ENCODE measurements at places on chromosomes 4 and X.

GRCh38 chrX:99469439-99469838 is 940.6 kb downstream of the PCDH19 start:
- DNase-seq = no peak
- no peaks in the 10 kb centered on the region for H3K36me3 ChIP-seq
- H3K27me3 ChIP-seq = no peaks in the 10 kb centered on the region
- no peaks in the 10 kb centered on the region for H3K4me1 ChIP-seq

GRCh38 chr4:6281436-6282313 is 12.0 kb downstream of the WFS1 start:
- no peak for DNase-seq
- H3K4me1 ChIP-seq = peaks cover 41% of the 10 kb centered on the region
- no peaks in the 10 kb centered on the region for H3K27me3 ChIP-seq
- no peak overlapping the region for H3K4me3 ChIP-seq

- no peaks in the 10 kb centered on the region for H3K4me1 ChIP-seq
- no peaks in the 10 kb centered on the region for H3K36me3 ChIP-seq
- no peak for DNase-seq
- no peaks in the 10 kb centered on the region for H3K27me3 ChIP-seq
Measured at GRCh38 chrX:68807818-68808217, 21.0 kb upstream of the EFNB1 start.

DNA sequence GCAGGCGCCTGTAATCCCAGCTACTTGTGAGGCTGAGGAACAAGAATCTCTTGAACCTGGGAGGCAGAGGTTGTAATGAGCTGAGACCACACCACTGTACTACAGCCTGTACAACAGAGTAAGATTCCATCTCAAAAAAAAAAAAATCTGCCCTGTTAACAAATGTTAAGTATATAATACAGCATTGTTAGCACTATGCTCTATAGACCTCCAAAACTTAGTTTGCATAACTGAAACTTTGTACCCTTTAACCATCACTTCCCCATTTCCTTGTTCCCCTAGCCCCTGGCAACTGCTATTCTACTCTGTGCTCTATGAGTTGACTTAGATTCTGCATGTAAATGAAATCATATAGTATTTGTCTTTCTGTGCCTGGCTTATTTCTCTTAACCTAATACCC is 76.7 kb downstream of the TAB3 start:
- H3K27ac ChIP-seq = no peak overlapping the region
- no peak overlapping the region for H3K4me3 ChIP-seq
- DNase-seq = no peak
- H3K27me3 ChIP-seq = no peaks in the 10 kb centered on the region
- H3K4me1 ChIP-seq = no peaks in the 10 kb centered on the region

- no peak overlapping the region for H3K27ac ChIP-seq
- no peak for DNase-seq
- no peaks in the 10 kb centered on the region for H3K36me3 ChIP-seq
- H3K4me3 ChIP-seq = no peak overlapping the region
Measured at GRCh38 chr4:144489831-144490230, 156.1 kb upstream of the HHIP start.

GRCh38 chr4:156946516-156947424 is 24.8 kb downstream of the PDGFC start:
- H3K27ac ChIP-seq = peak overlapping the region; percentile 41
- no peaks in the 10 kb centered on the region for H3K36me3 ChIP-seq
- peaks cover 60% of the 10 kb centered on the region for H3K4me1 ChIP-seq
- no peaks in the 10 kb centered on the region for H3K27me3 ChIP-seq

DNA sequence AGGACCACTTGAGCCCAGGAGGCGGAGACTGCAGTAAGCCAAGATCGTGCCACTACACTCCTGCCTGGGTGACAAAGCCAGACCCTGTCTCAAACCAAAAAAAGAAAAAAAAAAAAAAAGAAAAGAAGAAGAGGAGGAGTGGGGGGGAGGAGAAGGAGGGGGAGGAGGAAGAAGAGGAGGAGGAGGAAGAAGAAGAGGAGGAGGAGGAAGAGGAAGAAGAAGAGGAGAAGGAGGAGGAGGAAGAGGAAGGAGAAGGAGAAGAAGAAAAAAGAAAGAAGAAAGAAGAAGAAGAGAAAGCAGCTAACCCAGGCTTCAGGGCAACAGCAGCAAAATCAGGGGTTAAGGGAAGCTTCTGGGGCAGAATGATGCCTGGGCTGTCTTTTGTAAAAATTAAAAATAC is 27.5 kb downstream of the VMA21 start:
- H3K4me1 ChIP-seq = no peaks in the 10 kb centered on the region
- H3K4me3 ChIP-seq = no peak overlapping the region
- no peaks in the 10 kb centered on the region for H3K36me3 ChIP-seq
- DNase-seq = no peak

DNA sequence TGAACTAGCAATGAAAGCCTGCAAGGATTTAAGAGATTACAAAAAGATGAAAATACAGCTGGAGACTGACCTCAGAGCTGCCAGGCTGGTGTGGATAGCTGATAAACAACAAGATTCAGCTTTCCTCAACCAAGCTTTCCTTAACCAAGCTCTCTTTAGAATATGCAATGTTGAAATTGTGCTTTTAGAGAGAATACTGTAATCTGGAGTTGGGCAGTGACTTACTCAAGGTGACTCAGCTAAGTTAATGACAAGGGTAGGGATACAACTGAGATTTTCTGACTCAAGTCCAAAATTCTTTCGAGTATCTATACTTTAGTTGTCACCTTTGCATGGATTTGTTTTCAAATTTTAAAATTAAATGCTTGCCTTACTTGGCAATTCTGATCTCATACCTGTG is 98.0 kb downstream of the AMMECR1 start:
- no peaks in the 10 kb centered on the region for H3K27me3 ChIP-seq
- H3K4me1 ChIP-seq = no peaks in the 10 kb centered on the region
- no peak overlapping the region for H3K27ac ChIP-seq
- no peak for DNase-seq
- no peaks in the 10 kb centered on the region for H3K36me3 ChIP-seq
- no peak overlapping the region for H3K4me3 ChIP-seq

GRCh38 chrX:134679644-134680043 is 21.4 kb upstream of the PLAC1 start:
- H3K27me3 ChIP-seq = no peaks in the 10 kb centered on the region
- DNase-seq = no peak
- no peak overlapping the region for H3K27ac ChIP-seq
- no peak overlapping the region for H3K4me3 ChIP-seq

GRCh38 chr4:47238667-47239066 is 207.3 kb downstream of the GABRB1 start:
- no peaks in the 10 kb centered on the region for H3K27me3 ChIP-seq
- no peaks in the 10 kb centered on the region for H3K4me1 ChIP-seq
- no peak overlapping the region for H3K27ac ChIP-seq
- H3K36me3 ChIP-seq = no peaks in the 10 kb centered on the region

- no peak overlapping the region for H3K4me3 ChIP-seq
- H3K36me3 ChIP-seq = no peaks in the 10 kb centered on the region
- no peaks in the 10 kb centered on the region for H3K4me1 ChIP-seq
- no peak overlapping the region for H3K27ac ChIP-seq
- H3K27me3 ChIP-seq = no peaks in the 10 kb centered on the region
Measured at GRCh38 chr4:122625156-122625555, 4.3 kb upstream of the IL21 start.

DNA sequence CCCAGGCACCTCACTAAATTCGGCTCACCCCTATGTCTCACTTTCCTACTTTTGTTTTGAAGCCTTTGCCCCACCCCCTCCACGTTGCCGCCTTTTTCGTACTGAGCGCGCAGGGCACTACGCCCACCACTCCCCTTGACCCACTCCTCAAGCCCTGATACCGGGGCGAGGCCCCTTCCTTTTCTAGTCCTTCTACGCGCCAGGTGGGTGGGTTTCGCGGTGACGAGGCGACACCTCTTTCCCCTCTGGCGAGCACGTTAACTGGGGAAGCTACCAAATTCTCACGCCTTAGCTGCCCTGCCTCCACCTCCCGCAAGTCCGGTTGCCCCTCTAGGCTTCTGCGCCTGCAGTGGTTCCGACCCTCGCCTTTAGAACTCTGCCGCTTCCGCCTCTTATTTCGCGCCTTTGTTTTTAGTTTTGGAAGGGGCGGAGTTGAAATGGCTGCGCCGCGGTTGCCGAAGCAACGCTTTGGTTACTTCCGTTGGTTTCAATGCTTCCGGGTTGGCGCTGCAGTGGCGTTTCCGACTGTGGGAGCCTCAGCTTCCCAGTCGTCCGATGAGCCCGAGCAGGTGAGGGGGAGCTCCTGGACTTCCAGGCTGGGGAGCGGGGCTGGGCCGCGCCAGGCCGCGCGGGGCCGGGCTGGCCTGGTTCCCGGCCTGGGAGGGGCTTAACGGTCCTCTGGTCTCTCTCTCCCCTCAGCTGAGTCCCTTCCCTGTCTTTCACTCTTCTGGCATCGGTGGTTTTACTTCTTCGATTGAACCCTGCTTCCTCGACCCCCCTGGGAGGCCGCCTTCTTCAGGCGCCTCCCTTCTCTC is at the start of gene SLC25A14:
SLC25A14 (plus strand) TSS at position 512 of the 815 bp plus-strand sequence. CDS start 360 bp downstream, outside the sequence.
- peak; percentile 71 for DNase-seq
- peaks cover 4% of the 10 kb centered on the region for H3K4me1 ChIP-seq
- no peaks in the 10 kb centered on the region for H3K27me3 ChIP-seq
- no peaks in the 10 kb centered on the region for H3K36me3 ChIP-seq
- H3K4me3 ChIP-seq = peak within 1 kb of the TSS; percentile 73

GRCh38 chrX:55839485-55839884 is 121.9 kb downstream of the RRAGB start:
- no peaks in the 10 kb centered on the region for H3K27me3 ChIP-seq
- no peaks in the 10 kb centered on the region for H3K36me3 ChIP-seq
- H3K4me3 ChIP-seq = no peak overlapping the region
- no peaks in the 10 kb centered on the region for H3K4me1 ChIP-seq
- DNase-seq = no peak

- no peaks in the 10 kb centered on the region for H3K27me3 ChIP-seq
- no peaks in the 10 kb centered on the region for H3K36me3 ChIP-seq
- DNase-seq = no peak
Measured at GRCh38 chr4:123353656-123354055, 42.9 kb upstream of the SPRY1 start.

DNA sequence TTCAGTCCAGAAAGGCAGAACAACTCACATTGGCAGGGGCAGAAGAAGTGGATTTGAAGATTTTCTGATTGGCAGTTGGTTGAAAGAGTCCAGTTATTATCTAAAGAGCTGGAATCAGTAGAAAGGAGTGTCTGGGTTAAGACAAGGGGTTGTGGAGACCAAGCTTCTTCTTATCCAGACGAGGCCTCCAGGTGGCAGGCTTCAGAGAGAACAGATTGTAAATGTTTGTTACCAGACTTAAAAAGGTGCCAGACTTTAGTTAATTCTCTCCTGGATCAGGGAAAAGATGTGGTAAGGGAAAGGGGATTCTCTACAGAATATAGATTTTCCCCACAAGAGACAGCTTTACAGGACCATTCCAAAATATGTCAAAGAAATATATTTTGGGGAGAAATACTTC is 36.7 kb upstream of the TLR3 start:
- DNase-seq = no peak
- H3K27me3 ChIP-seq = peaks cover 9% of the 10 kb centered on the region
- H3K4me3 ChIP-seq = no peak overlapping the region
- H3K36me3 ChIP-seq = no peaks in the 10 kb centered on the region

DNA sequence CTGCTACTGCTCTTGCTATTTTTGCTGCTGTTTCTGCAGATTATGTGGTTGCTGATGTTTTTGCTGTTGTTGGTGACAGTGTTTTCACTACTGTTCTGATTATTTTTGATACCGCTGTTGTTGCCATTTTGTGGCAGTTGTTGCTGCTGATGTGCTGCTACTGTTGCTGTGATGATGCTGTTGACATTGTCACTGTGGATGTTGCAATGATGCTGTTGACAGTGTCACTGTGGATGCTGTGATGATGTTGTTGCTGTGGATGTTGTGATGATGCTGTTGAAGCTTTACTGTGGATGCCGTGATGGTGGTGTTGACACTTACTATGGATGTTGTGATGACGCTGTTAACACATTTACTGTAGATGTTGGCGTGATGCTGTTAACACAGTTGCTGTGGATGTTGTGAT is 180.3 kb downstream of the EVC2 start:
- peaks cover 6% of the 10 kb centered on the region for H3K36me3 ChIP-seq
- no peaks in the 10 kb centered on the region for H3K27me3 ChIP-seq
- no peak for DNase-seq
- no peak overlapping the region for H3K4me3 ChIP-seq
- no peak overlapping the region for H3K27ac ChIP-seq

- no peaks in the 10 kb centered on the region for H3K27me3 ChIP-seq
- H3K36me3 ChIP-seq = peaks cover 14% of the 10 kb centered on the region
- no peak for DNase-seq
- H3K27ac ChIP-seq = no peak overlapping the region
- H3K4me1 ChIP-seq = no peaks in the 10 kb centered on the region
Measured at GRCh38 chrX:71616672-71617529, 1.4 kb downstream of the CXCR3 start.

GRCh38 chr4:182835006-182835740 is 82.0 kb downstream of the DCTD start:
- no peaks in the 10 kb centered on the region for H3K4me1 ChIP-seq
- no peak overlapping the region for H3K4me3 ChIP-seq
- no peaks in the 10 kb centered on the region for H3K36me3 ChIP-seq
- no peaks in the 10 kb centered on the region for H3K27me3 ChIP-seq

GRCh38 chr4:146098397-146098796 is 77.1 kb upstream of the LSM6 start:
- H3K27me3 ChIP-seq = no peaks in the 10 kb centered on the region
- no peak for DNase-seq
- no peaks in the 10 kb centered on the region for H3K36me3 ChIP-seq
- H3K4me3 ChIP-seq = no peak overlapping the region

DNA sequence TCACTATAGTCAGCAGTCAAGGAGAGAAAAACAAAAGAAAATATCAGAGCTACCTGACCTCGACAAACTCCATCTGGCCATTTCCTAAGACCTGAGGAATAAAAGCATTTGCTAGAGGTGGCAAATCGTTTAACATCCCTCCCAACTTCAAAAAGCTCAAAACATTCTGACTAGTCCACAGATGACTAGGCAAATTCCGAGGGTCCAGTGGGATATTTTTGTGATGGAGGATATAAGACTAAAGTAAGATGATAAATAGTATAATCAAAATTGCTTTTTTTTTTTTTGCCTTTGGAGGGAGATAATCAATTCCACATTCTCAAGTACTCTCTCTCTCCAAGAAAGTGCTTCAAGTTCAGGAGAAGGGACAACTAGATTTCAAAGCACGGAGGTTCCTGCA is 119.1 kb upstream of the ETNPPL start:
- H3K4me3 ChIP-seq = no peak overlapping the region
- H3K27me3 ChIP-seq = no peaks in the 10 kb centered on the region
- no peaks in the 10 kb centered on the region for H3K36me3 ChIP-seq
- no peak for DNase-seq
- no peak overlapping the region for H3K27ac ChIP-seq

GRCh38 chrX:82092307-82092706 is 890.4 kb downstream of the SH3BGRL start:
- no peaks in the 10 kb centered on the region for H3K27me3 ChIP-seq
- no peak overlapping the region for H3K4me3 ChIP-seq
- DNase-seq = no peak
- H3K4me1 ChIP-seq = no peaks in the 10 kb centered on the region
- no peak overlapping the region for H3K27ac ChIP-seq

GRCh38 chr4:157576671-157577217 is 356.2 kb downstream of the GRIA2 start:
- H3K4me3 ChIP-seq = no peak overlapping the region
- H3K27ac ChIP-seq = no peak overlapping the region
- H3K36me3 ChIP-seq = no peaks in the 10 kb centered on the region

All from suprapubic skin (tissue), 4 donors.